Cardiac atrium fibroblast (primary cell): ENCODE measurements at places on chromosomes 6 and 20. TPM values are rescaled to one million over a fixed set of nuclear protein-coding genes. Genes with fewer than 3 reads are reported as not detected.

SLC35D3 gene
- not detected in 2 replicates for total RNA-seq

ADGB gene
- not detected in 2 replicates for total RNA-seq

MTO1 gene
- total RNA-seq: 17.3 and 28.8 TPM in 2 replicates

SSTR4 gene
- total RNA-seq: not detected in 2 replicates

RFX6 gene
- total RNA-seq: not detected in 2 replicates

CRYBG1 gene
- total RNA-seq: 2.3 and 5.3 TPM in 2 replicates

C6orf132 gene
- 1.3 and 3.1 TPM in 2 replicates for total RNA-seq

FAM110A gene
- total RNA-seq: 1.4 and 1.8 TPM in 2 replicates

EDN3 gene
- total RNA-seq: not detected in 2 replicates

MYCT1 gene
- 2.7 and 6.3 TPM in 2 replicates for total RNA-seq

ELOVL2 gene
- 7.0 and 60.1 TPM in 2 replicates for total RNA-seq

EPB41L1 gene
- total RNA-seq: 19.9 and 25.1 TPM in 2 replicates

PLN gene
- not detected in 2 replicates for total RNA-seq

TAGAP gene
- total RNA-seq: not detected in 2 replicates

HCRTR2 gene
- total RNA-seq: not detected in 2 replicates

ASIP gene
- not detected in 2 replicates for total RNA-seq

RTF2 gene
- total RNA-seq: 64.6 and 66.1 TPM in 2 replicates

TNF gene
- 0.16 and 0.54 TPM in 2 replicates for total RNA-seq

SCGN gene
- total RNA-seq: not detected in 2 replicates
